ENCODE measurements at places on chromosomes 11 and 22.

GRCh38 chr22:25838960-25839741, 97.2 kb downstream of the MYO18B start:
- no peak for DNase-seq

DNA sequence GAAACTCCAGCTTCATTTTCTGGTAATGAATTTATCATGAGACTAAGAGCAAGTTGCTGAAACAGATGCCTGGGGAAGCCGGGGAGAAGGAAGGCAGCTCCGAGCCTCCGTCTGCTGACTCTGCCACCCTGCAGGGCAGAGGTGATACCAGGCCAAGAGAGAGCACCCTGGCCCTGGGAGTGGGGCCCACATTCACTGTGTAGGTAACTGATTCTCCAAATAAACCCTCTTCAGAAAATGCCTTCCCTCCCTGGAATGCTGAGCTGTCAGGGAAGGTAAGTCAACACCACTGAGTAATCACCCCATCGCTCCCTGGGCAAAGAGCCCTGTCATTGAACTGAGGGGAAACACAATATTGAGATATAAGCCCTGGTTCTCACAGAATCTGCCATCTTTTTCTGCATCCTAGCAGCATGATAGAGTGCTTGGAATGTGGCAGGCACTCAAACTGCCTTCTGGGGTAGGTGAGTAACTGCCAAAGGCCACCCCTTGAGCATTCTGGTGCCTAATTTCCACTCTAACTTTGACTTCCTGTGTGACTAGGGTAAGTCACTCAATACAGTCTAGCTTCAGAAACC, 147.6 kb downstream of the SPATA19 start:
- no peak for DNase-seq

DNA sequence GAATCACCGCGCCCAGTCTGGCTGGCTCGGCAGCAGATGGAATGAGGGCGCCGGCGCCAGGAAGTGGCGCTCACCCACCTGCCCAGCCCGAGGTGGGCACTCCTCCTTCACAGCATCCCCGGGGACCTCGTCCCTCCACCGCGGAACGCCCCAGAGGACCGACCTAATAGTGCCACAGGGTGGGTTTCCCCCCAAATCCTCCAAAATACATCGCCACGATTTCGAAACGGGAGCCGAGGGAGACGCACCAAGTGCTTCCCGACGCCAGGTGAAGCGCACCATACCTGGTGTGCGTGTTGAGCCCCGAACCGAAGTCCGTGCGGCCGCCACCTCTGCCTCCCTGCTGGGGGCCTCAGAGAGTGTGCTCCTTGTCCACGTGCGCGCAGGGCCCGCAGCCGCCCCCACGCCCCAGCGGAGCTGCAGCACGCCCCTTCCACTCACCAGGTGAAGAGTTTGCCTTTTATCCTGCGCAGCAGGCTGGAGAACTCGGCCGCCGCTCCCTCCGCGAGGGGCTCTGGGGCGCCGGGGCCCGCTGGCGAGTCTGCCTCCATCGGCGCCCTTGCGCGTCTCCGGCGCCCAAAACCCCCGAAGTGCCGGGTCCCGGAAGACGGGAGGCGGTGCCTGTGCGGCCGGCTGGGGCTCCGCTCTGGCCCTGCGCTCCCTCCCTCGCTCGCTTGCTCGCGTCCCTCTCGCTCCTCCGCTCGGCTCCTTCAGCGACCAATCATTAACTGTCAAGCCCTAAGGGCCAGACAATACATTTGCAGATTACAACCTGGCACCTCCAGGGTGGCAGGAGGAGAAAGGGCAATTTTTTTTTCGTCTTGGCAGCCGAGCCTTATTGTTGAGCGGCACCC, at the start of gene SLC35F2:
SLC35F2 (minus strand) TSS at position 571 of the 854 bp plus-strand sequence; CDS start at position 551, 20 bp downstream.
- DNase-seq, result peak; percentile 43

DNA sequence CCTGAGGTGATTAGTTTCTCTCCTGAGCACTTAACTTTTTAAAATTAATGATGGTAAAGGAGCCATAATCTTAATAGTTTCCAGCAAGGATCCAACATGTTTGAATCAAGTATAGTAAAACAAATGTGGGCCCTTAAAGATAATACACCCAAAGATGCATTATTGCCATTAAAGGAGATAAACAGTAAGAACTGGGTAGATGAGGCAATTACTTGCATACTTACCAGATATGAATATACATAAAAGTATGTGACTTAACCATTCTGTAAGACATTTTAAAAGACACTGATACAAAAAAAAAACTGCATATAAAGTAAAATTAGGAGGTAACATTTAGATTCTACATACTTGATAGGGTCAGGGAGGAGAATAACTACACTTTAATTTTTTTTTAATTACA, 48.2 kb downstream of the CADM1 start:
- DNase-seq, result no peak

GRCh38 chr11:76699451-76700091, 29.0 kb upstream of the LRRC32 start:
- DNase-seq, result no peak

DNA sequence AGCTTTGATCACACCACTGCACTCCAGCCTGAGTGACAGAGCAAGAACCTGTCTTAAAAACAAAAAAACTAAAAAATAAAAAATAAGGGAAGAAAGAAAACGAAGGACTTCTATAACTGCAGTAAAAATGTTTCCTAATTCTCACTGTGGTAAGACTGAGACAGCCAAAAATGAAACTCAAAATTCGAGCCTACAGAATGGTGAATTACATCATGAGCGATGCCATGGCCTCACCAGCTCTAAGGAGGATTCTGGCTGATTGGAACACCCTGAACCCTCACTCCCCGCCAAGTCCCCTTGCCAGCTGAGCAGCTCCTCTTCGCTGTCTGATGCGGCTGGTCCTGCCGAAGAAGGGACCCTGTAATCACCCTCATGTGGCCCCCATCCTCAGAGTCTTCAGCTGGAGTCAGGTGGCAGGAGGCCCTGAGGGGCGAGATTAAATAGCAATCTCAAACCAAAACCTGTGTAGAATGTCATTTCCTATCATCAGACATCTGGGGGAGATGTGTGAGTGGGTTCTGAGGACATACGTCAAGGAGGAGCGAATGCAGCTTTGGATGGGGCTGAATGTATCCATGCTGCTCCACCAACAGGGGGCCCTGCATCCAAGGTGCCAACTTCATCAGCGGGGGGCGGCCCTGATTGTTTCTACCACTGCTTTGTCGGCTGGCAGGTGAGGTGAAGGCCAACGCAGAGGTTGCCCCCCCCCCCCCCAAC, 29.2 kb downstream of the PDGFB start:
- DNase-seq, result no peak

DNA sequence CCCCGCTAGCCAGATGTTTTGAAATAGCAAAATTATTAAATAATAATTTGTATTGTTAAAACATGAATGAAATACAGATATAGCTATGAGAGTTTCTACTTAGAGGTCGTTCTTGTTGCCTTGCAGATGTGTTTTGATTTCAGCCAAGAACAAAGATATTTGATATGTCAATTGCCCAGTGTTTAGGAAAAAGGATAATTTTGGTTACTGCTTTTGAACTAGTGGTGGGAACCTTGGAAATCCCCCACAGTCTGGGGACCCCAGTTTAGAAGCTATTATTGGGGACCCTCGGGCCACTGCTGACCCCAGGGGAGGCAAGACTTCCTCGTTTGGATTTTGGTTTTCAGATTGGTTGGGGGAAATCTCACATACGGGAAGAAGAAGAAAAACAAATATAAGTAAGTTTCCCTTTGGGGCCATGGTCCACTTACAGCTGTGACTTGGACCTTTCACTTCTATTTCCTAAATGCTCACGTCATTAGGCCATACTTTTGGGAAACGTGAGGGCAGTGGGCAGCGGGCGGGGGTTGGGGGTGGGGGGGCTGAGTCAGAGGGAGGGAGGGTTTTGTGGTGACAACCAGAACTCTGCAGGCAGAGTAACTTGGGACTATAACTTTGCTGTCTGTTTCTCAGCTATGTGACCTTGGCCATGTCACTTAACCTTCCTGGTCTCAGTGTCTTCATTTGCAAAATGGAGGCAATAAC, 37.0 kb downstream of the LDLRAD3 start:
- no peak for DNase-seq

- no peak for DNase-seq
These were observed 80.8 kb downstream of the NAT10 start for GRCh38 chr11:34185926-34186841.

- DNase-seq, result no peak
These were observed 9.3 kb upstream of the SERPING1 start for GRCh38 chr11:57588046-57588710.

GRCh38 chr11:69337211-69337721, 43.3 kb downstream of the MYEOV start:
- no peak for DNase-seq

DNA sequence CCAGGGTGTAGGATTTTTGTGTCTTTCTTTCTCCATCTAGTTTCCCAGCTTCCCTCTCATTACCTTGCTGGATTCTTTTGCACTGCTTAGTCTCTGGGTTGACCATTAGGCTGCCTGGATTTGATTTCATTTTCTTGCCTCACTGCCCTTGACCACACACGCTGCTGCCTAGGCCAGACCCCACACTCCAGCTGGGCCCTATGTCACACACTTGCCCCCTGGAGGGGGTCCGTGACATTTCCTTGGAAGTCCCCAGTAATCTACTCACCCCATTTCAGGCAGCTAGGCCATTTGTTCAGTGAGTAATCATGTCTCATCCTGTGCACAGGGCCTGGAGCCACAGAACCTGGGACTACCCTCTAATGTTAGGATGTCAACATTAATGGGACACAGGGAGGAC, 81.9 kb upstream of the SPON1 start:
- no peak for DNase-seq

- DNase-seq, result no peak
These were observed 46.0 kb downstream of the PRCP start for GRCh38 chr11:82854242-82854641.

GRCh38 chr11:83194281-83195142, 1.0 kb downstream of the ANKRD42 start:
- DNase-seq, result peak; percentile 29

DNA sequence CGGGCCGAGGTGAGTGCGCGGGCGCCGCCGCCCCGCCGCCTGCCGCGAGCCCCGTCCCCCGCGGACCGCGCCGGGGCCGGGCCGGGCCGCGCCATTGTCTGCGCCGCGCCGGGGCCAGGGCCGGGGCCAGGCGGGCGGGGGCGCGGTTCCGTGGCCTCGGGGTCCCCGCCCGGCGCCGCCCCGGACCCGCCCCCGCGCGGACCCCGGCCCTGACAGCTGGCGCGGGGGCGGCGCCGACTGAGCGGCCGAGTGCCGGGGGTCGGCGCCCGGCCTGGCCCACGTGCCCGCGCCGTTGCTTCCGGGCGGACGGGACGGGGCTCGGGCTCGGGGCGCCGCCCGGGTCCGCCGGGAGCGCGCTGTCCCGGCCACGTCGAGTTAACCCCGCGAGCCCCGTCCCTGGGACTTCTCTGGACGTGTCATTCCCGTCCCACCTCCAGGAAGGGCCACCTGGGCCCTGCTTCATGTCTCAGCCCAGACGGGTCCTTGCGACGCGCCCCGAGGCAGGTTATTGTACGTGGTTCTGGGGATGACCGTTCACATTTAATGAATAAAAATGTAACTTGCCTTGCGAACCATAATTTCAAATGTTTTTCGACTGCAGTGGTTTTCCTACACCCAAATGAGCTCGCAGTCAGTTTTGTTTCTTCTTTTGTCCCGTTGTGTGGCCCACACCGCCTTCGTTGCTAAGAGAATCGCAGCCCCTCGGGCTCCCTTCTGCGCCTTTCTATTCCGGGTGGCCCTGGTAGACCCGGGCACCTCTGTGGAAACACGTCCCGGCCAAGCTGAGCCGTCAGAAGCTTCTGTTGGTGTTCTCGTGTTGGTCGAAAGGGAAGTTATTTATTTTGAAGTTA, 562 bp downstream of the ZBED4 start:
- no peak for DNase-seq

- no peak for DNase-seq
These were observed 102.7 kb downstream of the TRAF6 start for GRCh38 chr11:36407356-36407755.

DNA sequence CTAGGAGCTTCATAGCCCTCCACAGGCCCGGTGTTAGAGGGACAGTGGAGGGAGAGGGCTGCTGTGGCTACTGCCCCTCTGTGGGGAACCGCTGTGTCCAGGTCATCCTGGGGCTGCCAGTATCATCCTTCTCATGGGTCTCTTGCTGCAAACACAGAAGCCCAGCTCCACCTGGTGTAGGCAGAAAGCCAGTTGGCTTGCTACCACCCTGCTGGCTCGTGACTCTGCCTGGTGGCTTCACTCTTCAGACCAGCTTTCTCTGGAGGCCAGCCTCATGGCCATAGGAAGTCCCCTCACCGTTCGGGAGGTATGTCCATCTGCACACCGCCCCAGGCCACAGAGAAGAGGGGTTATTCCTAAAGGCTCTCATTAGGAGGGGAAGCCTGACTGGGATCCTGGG, 19.4 kb upstream of the SUSD2 start:
- no peak for DNase-seq

DNA sequence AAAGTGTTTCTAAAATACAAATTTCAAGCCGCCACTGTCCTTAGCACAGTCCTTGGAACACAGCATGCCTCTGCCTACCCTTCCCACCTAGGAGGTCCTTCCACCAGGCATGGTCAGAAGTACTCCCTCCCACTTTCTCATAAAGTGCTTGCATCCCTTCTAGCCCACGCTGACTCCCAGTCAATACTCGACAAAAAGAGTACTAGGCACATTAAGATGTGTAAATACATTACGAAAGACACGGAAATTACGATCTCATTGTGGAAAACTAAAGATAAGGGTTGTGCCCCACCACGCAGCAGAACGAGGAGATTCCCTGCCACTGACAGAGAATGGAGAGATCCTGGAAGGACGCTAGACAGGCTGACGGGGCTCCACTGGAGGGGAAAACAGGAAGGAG, 13.5 kb downstream of the CHKA start:
- DNase-seq, result no peak

DNA sequence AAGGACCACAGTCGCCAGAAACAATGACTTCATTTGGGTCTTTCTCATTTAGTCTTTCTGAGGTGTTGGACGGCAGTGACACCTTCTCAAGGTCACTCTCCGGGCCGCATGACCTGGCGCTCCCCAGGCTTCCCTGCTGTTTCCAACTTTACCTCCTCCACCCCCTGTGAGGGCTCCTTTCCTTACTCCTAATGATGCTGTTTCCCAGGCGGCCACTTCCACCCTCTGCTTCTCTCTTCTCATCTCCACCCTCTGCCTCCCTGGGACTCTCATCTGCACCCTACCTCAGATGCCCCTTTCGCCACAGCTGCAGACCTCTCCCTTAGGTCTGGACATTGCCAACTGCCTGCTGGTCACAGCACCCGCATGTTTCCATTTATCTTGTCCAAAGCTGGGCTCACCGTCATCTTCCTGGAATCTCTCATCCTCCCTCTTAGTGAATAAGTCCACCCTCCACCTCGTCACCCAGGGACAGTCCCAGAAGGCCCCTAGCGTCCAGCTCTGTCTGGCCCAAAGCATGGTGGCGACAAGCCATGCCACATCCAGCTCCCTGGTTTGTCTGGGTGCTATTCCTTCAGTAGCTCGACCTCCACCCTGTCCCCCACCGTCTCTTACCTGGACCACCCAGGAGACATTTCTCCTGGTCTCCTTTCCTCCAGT, 113.8 kb downstream of the BUD13 start:
- DNase-seq, result no peak
